ENCODE measurements at places on chromosomes 4 and X.

DNA sequence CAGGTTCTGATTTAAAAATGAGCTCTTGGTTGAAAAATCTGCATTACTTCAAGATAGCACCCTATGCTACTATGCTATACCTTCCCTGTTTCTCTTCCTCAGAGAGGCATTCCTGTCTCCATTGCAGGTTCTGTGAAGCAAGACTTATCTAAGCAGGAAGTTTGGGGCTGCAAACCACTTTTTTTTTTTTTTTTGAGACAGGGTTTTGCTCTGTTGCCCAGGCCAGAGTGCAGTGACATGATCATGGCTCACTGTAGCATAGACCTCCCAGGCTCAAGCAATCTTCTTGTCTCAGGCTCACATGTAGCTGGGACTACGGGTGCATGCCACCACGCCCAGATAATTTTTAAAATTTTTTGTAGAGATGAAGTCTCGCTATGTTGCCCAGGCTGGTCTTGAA, 4.0 kb upstream of the CCNG2 start:
- no peak for DNase-seq

GRCh38 chrX:74344280-74344622, 40.3 kb downstream of the ZCCHC13 start:
- no peak for DNase-seq

DNA sequence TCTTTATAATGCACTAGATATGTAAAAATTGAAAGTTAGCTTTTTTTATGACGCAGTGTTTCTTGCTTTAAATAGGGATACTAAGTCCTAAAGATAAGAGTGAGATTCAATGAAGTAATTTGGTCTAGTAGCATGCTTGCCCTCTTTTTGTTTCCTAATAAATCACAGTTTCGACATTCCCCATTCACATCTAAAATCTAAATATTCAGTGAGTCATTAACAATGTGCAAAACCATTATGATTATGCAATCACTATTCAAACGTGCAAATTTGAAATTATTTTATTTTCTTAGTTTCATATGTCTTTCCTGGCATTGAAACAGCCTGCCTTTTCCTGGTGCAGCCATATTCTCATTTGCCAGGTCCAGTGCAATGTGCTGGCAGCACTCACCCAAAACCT, 1350.5 kb upstream of the PABPC4L start:
- DNase-seq: no peak

- no peak for DNase-seq
Observed at GRCh38 chrX:139538907-139539790, 8.6 kb downstream of the F9 start.

- no peak for DNase-seq
Observed at GRCh38 chr4:168621806-168622589, 125.1 kb downstream of the PALLD start.

DNA sequence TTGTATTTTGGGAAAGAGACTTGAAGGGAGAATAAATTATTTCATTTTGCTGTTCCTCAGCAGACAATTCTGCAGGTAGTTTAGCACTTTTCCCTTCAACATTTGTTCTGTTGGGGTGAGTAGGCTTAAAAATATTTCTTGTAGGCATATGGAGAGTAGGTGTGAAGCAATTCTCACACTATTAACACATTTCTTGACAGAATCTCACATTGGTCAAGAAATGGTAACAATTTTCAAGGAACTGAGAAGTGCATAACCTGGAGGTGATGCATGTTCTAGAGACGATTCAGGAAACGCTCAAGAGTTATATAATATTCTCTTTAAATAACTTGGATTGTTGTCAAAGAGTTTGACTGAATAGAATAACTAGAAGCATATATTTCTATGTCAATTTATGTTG, 658.2 kb downstream of the STIM2 start:
- no peak for DNase-seq

DNA sequence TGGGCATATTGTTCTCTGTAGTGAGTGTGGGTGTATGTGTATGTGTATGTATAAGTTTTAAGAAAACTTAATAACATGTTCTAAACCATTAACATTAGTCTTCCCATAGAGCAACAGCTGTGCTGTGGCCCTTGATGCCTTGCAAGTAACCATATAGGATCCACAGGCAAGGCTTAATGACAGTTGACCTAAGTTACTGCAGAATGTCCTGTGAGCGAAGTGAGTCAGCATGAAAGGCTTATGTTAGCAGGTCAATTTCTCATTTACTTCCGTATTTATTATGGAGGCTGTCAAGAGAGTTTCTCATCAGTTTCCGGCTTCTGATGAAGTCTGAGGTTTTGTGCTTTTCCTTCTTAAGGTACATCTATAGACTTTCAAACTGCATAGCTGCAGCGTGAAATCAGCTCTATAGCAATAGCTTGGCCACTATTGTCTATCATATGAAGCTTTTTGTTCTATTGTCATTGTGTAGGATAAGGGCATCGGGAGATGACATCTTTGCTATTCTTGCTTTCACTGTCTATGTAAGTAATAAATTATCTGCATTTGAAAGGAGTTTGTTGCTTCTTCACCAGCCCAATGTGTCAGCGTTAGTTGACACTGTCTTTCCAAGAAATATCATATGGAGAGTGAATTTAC, 1153.4 kb upstream of the AGA start:
- no peak for DNase-seq

GRCh38 chr4:39539089-39539611, 11.9 kb upstream of the UGDH start:
- no peak for DNase-seq

DNA sequence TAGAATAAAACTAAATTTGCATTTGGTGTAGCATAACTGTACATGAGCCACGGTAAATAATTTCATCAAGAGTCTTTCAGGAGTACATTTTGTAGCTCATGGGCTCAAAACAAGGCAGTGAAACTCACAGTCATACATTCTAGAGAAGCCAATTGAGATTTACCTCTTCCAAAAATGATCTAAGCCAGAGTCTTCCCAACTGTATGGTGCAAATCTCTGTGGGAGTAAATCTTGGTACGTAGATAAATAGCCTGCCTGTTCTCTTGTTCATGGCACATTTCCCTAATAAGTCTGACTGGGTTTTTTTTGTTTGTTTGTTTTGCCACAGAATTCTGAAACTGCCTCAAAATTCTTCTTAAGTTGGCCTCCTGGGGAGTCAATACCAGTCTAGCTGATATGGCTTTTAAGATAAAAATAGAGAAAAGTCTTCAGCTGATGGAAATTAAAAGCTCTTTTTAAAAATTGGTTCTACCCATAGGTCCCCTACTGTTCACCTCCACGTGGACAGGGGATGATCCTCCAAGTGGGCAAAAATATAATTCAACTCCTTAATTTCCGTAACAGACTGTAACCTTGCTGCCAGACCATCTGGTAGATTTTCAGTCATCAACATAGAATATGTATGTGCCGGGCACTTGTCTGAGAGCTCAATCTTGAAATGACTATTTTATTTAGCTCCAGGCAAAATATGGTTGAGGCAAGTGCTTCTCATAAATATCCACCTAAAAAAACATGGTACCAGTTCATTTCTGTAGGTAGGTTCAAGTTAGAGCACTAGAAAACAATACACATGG, 365.4 kb downstream of the PDHA2 start:
- DNase-seq: no peak

DNA sequence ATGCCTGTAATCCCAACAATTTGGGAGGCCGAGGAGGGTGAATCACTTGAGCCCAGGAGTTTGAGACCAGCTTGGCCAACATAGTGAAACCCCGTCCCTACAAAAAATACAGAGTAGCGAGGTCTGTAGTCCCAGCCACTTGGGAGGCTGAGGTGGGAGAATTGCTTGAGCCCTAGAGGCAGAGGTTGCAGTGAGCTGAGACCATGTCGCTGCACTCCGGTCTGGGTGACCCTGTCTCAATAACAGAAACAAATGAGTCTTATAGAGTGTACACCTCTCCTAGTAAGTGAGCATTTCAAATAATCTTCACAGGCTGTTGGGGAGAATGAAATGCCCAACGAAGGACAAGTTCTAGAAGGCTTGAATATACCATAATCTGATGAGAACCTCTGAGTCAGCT, 5.5 kb downstream of the UCHL1 start:
- DNase-seq: no peak

GRCh38 chr4:164935363-164935762, 42.1 kb downstream of the TRIM61 start:
- no peak for DNase-seq

GRCh38 chrX:7362111-7362510, 214.2 kb upstream of the PUDP start:
- no peak for DNase-seq

GRCh38 chrX:137143864-137144263, 110.1 kb upstream of the GPR101 start:
- no peak for DNase-seq

GRCh38 chr4:30068234-30068633, 651.9 kb upstream of the PCDH7 start:
- DNase-seq: no peak

- DNase-seq: no peak
Observed at GRCh38 chr4:166941629-166942028, 292.7 kb downstream of the SPOCK3 start.

DNA sequence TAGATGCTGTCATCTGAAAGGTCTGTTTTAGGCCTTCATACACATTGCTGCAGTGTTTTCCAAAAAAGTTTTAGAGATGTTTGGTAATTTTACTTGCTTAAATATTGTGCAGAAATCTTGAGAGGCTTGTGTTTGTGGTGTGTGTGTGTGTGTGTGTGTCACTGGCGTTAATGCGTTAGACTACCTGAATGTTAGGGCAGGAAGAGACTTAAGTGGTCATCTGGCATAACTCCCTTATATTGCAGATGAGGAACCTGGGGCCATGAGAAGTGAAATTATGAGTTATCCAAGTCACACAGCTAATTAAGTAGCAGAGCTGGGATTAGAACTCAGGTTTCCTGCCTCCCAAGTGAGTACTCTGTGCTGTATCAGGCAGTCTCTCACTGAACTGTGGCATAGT, 1.4 kb downstream of the LSM6 start:
- DNase-seq: no peak

DNA sequence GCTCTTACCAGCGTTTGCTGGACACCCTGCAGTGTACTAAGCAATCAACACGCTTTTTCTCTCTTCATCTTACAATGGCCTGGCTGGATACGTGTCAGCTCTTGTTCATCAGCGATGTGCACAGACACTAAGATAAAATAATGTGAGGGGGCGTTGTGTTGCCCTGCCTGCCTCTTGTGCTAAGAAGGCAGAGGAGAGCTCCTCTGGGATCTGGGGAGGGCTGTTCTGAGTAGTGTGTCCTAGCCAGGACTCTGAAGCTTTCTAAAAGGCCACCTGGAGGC, 49.7 kb downstream of the NELFA start:
- no peak for DNase-seq

GRCh38 chr4:1511441-1512041, 105.3 kb upstream of the NKX1-1 start:
- DNase-seq: no peak

- DNase-seq: no peak
Observed at GRCh38 chrX:72308566-72309296, 3.0 kb upstream of the CITED1 start.

GRCh38 chrX:40151211-40152172, 53.7 kb upstream of the BCOR start:
- DNase-seq: no peak

DNA sequence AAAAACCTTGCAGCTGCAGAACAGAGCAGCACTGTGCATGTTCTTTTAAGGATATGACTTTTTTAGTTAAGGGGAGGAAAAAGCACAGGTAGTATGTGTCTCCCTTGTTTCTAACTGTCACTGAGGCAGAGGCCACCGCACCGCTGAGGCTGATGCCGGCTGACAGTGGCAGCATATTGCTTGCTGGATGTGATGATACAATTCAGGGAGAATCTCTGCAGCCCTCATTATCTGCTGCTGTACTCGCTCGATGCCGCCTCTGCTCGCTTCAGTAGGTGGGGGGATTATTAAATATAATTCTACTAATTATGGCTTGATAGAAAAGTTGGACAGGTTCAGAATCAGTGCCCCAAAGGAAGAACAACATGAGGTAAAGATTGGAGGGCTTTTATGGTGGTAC, 378.8 kb upstream of the NOCT start:
- no peak for DNase-seq

DNA sequence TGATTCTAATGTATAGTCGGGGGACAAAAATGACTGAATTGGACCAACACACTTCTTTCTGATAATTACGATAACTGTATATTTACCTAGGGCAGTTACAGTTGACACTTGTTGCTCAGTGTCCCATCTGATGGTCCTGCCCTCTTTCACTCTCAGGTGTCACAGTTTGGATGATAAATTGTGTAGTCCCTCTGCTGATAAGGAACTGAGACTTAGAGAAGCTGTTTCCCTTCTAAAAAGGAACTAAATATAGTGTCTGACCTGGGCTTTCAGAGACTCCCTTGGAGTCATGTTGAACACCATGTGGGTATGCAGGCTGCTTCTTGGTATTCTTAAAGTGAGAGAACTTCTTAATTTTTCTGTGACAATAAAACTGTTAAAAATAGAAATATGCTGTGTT, 23.7 kb upstream of the PNPLA4 start:
- DNase-seq: no peak

GRCh38 chrX:56233682-56234081, 1.5 kb downstream of the KLF8 start:
- DNase-seq: no peak

DNA sequence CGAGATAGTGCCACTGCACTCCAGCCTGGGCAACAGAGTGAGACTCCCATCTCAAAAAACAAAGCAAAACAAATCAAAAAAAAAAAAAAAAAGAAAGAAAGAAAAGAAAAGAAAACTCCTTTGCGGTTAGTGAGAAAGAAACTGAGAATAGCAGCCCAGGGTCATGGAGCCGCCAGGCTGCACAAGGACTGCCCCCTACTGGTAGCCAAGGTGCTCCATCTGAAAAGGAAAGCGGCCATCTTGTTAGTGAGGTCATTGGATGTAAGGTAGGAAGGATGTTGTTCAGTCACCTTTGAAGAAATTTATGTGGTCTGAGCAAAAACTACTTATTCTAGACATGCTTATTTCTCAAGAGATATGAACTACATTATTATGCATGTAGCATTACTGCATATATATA, 660.6 kb upstream of the TENM3 start:
- DNase-seq: no peak

DNA sequence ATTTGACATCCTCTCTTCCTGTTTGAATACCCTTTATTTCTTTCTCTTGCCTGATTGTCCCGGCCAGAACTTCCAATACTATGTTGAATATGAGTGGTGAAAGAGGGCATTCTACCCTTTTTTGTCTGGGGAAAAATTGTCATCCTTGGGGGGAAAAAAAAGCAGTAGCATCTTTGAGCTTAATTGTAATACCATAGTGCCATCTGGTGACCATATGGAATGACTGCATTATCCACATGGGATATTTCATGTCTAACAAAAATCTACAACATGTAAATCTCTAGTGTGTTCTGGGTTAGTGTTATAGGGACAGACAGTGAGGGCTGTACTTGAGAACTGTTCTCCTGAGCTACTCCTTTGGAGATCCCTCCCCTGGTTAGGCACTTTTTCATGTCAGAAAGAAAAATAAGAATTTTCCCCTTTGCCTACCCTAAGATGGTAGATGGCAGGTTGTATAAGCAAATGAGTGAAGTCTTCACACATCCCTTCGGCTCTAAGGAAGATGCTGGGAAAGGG, 26.0 kb downstream of the CAPN6 start:
- no peak for DNase-seq

DNA sequence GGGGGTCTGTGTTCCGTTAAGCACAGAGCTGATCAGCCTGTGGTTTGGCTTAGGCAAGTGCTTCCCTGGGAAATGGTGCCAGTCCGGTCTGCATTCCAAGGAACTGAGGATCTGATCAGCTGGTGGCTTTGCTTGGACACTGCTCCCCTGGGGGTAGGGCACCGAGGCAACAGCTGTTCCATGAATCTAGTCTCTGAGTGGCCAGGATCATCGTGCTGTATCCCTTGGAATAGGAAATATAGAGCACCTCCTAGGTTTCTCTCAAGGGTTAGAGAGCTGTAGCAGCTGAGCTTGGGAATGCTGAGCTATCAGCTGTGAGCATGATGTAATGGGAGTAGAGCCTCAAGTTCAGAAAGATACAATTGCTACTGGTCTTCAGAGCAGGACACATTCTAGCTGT, 863.9 kb downstream of the RAPGEF2 start:
- no peak for DNase-seq
